ENCODE measurements at places on chromosomes 7 and 10. TPM values are rescaled to one million over a fixed set of nuclear protein-coding genes. Genes with fewer than 3 reads are reported as not detected.
A peak's percentile ranks its signal among the peaks of the same experiment; 100 is the strongest.

DNA sequence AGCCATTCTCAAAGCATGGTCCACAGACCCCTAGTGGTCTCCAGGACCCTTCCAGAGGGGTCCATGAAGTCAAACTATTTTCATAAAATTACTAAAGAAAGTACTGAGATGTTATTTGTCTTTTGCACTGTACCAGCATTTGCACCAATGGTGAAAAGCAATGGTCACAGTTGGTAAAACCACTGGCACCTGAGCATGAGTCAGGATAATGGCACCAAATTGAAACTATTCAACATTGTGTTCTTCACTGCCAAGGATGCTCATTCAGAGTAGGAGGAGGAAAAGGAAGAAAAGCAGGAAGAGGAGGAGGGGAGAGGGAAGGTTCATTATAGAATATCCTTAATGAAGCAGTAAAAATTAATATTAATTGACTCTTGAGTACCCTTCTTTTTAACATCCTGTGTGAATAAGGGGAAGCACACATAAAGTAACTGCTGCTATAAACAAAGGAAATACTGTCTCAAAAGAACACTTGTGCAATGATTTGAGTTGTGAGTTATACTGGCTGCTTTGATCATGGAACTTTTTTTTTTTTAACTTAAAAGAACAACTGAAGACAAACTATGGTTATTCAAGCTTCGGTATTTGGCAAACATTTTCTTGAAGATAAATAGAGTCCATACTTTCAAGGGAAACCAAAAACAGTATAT lies 60.2 kb downstream of the MPP7 start:
- DNase-seq: no peak

GRCh38 chr10:110209926-110210673 lies 2.7 kb downstream of the MXI1 start:
- peak; percentile 92 for DNase-seq

DNA sequence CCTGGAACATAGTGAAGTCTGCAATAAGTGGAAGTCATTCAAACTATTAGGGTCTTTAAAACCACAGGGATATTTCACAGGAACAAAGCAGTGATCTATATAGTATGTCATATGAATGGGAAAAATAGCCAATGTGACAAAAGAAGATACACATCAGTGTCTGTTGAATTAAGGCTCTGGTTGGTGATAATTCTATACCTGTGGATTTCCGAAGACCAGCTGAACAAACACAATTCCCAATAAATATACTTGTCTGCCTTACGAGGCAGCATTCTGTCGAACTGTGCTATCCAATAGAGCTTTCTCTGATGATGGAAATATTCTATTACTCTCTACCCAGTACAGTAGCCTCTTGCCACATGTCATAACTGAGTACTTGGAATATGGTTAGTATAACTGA lies 55.9 kb upstream of the CAV2 start:
- no peak for DNase-seq

- peak; percentile 38 for DNase-seq
Observed at GRCh38 chr7:149692557-149692982, 80.8 kb downstream of the ZNF467 start.

- peak; percentile 86 for DNase-seq
Observed at GRCh38 chr10:110681023-110681681, 37.0 kb downstream of the RBM20 start.

- DNase-seq: no peak
Observed at GRCh38 chr7:130996833-130997231, 262.8 kb upstream of the KLF14 start.

- DNase-seq: peak; percentile 50
Observed at GRCh38 chr10:117130862-117131375, 7.2 kb downstream of the VAX1 start.

- no peak for DNase-seq
Observed at GRCh38 chr10:100509241-100509840, 10.3 kb downstream of the SEC31B start.

- no peak for DNase-seq
Observed at GRCh38 chr7:100000239-100000638, 15.2 kb upstream of the ZKSCAN1 start.

DNA sequence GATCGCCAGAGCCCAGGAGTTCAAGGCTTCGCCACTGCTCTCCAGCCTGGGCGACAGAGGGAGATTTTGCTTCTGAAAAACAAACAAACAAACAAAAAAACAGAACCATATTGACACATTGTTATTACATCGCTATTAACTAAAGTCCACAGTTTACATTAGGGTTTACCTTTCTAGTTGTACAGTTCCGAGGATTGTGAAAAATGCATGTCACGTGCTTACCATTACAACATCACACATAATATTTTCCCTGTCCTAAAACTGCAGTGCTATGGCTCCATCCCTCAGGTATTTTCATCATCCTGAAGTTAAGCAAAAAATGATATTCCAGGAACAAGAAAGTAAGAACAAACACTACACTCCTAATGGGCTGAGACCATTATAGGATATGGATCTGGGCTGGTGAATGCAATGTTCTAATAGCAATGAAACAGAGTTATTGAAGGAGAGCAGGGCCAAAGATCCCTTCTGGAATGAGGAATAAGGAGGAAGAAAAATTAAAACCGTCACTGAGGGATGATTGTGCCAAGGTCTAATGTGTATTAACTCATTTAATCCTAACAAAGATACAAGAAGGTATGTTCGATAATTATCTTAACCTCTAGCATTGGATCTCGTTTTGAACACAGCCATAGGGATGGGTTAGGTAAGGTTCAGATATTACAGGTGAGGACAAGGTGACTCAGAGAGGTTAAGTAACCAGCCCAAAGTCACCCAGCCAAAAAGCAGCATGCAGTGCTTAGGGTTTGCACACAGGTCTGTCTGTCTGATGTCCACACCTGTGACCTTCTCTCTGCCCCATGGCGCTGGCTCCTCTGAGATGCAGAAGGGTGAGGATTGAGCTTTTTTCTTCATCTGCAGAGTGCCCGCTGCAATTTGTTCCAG lies 14.0 kb upstream of the CUX1 start:
- DNase-seq: no peak

- no peak for DNase-seq
Observed at GRCh38 chr7:10677668-10678232, 295.9 kb upstream of the PHF14 start.

GRCh38 chr7:80357530-80357929 lies 154.3 kb downstream of the GNAT3 start:
- no peak for DNase-seq

DNA sequence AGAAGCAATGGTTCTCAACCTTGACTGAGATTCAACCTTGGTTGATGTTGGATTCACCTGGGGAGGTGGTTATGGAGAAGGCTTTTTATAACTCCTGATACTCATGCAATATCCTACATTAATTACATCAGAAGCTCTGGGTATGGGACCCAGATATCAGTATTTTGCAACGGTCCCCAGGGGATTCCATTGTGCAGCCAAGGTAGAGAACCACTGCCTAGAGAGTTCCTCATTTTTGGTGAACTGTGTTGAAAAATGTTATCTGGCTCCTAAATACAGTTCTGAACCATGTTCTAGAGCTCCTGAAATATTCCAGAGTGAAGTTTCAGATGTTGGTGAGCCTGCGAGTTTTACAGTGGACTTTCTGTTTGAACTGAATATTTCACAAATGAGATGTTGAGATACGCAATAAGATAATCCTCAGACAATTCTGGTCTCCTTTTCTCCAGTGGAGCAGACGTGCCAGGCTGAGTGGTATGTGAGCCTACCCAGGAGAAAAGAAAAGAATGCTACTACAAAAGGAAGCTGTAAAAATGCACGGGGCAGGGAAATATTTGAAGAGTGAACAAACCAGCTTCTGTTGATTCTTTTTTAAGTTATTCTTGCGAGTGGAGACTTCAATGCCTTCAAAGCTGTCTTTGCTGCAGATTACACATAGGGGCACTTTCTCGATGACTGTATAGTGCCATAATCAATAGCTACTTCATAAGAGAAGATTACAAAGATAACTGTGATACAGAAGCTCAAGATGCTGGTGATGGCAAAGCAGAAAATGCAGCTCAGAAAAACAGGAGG lies 13.6 kb upstream of the C10orf120 start:
- DNase-seq: no peak

The TACC2 gene
- 5.0 TPM for total RNA-seq

The CCDC172 gene
- not detected for total RNA-seq

The ADCK2 gene
- 25.3 TPM for total RNA-seq

The PNLIP gene
- not detected for total RNA-seq

The CCDC136 gene
- 7.2 TPM for total RNA-seq

The CRTAC1 gene
- not detected for total RNA-seq

All from osteoblast (primary cell).